ENCODE measurements at places on chromosomes 3 and 15. TPM values are rescaled to one million over a fixed set of nuclear protein-coding genes. Genes with fewer than 3 reads are reported as not detected.

Gene NGRN
- polyA plus RNA-seq = 87.9 TPM

Gene CHCHD4
- polyA plus RNA-seq = 12.0 TPM

Gene GOLGA8G
- polyA plus RNA-seq = 0.13 TPM

DNA sequence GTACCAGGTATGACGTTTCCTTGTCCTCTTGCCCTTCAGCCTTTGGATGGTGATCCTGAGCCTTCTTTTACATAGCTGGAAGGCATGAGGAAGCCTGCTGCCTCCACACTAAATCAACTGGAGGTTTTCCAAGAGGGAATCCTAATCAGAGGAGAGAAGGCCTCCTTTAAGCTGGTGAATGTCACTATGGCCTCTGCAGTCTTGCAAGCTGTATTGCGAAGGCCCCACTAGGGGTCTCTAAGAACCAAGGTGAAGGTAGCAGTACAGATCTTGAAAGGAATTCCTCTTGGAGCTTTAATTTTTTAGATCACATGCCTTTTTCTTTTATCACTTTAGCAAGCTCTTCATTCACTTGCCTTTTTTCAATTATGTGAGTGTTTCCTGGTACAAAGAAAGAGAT, 119.2 kb downstream of the GHSR start:
- no peak for DNase-seq

GRCh38 chr3:9644245-9644644, 5.1 kb upstream of the MTMR14 start:
- DNase-seq = no peak

- DNase-seq = no peak
Measured at GRCh38 chr3:131957511-131957910, 77.3 kb downstream of the CPNE4 start.

- DNase-seq = no peak
Measured at GRCh38 chr15:38991701-38992100, 427.1 kb upstream of the RASGRP1 start.

Measured in aorta (tissue), 5 donors.